NK-92 treated with Interleukin-12 subunit alpha and Interleukin-12 subunit beta, amount 100 ng/mL, for 24 hours (cell line): ENCODE measurements at places on chromosomes 13 and 19.

GRCh38 chr19:46221981-46222610 is 7.4 kb upstream of the IGFL1 start:
- DNase-seq, result no peak

DNA sequence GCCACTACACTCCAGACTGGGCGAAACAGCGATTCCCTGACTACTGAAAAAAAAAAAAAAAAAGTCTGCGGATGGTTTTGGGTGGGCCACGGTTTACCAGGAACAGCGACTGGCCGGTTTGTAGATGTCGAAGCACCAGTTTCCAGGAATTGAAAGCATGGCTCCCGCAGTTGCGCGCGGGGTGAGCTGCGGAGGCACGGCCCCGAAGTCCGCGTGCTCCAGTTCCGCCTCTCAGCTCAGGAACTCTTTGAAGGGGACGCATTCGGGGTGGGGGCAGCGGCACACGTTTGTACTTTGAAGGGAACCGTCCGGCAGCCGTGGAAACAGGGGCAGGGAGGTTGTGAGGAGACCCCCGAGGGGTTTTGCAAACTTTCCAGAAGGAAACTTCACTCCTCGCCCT is 27.1 kb upstream of the PABPC3 start:
- DNase-seq, result no peak

DNA sequence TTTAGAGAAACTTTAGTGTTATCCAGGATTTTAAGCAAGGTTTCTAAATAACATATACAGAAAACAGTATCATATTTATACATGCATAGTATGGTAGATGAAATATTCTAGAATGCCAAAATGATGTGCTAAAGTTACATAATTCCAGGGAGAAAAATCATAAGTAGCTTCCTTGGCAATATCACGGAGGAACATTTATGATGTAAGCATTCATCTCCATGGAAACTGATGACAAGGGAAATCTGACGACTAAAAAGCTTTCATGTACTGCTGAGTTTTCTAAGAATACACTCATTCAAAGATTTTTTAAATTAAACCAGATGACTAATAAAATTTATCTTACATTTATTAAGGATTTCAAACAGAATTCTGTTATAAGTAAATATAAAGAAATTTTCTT is 4.7 kb downstream of the TEX30 start:
- DNase-seq, result no peak

- DNase-seq, result no peak
Measured at GRCh38 chr19:8703223-8703622, 4.6 kb upstream of the ACTL9 start.

DNA sequence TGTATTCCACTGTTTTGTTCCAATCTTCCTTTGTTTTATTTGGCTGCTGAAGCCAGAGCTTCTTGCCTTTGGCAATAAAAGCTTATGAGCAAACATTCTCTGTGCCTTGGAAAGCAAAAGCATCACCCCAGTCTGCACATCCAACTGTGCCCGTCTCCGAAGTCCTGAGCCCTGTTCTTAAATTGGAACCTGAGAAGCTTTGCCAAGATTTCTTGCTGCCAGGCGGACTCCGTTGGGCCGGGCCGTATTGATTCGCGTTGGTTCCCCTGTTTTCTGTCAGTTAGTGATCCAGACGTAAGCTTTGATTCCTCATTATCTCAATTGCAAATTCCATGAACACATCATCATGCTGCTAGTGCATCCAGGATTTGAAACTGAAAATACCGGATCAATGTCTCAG is 793.0 kb downstream of the OLFM4 start:
- peak; percentile 10 for DNase-seq

- DNase-seq, result no peak
Measured at GRCh38 chr13:109881347-109881725, 95.0 kb upstream of the IRS2 start.

GRCh38 chr19:19817357-19817756 is 4.2 kb downstream of the ZNF506 start:
- no peak for DNase-seq

DNA sequence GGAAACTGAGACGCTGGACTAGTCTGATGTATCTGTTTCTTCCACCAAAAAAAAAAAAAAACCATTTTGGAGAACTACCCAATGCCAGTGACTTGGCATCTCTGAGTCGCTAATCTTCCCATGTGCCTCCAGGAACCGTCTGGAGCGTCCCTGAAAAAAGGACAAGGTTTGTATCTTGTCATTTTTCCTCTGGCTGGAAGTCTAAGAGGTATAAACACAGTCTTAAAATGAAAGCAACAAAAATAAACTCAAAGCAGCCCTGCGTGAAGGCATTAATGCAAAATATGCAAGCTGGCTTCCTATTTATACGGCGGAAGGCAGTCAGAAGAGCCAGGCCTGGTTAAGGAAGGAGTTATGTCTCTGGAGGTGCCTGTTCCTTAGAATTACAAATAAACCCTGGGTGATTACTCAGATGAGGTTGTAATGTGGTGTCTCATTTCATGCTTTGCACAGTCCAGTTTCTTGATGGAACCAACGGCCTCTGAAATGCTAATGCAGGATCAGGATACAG is 20.3 kb downstream of the ACTN4 start:
- no peak for DNase-seq
